Stimulated activated CD8-positive, alpha-beta memory T cell treated with anti-CD3 and anti-CD28 coated beads, Interleukin-4, amount 100 ng/mL, for 1 hour (primary cell): ENCODE measurements at places on chromosomes 13 and 19.

- DNase-seq, result no peak
Measured at GRCh38 chr13:91702411-91702810, 304.0 kb downstream of the GPC5 start.

- DNase-seq, result no peak
Measured at GRCh38 chr19:5983367-5983955, 5.5 kb upstream of the RANBP3 start.

GRCh38 chr19:7488736-7489353, at the start of gene PEX11G:
TSS of gene PEX11G (minus strand) at chr19:7489035. CDS start at chr19:7489010, 25 bp downstream.
- DNase-seq, result peak; percentile 81

- no peak for DNase-seq
Measured at GRCh38 chr19:38290631-38291147, 13.4 kb upstream of the C19orf33 start.

GRCh38 chr19:45865269-45865948, 1.3 kb downstream of the FOXA3 start:
- DNase-seq, result no peak

- DNase-seq, result no peak
Measured at GRCh38 chr19:18291590-18292461, 10.4 kb upstream of the JUND start.

- peak; percentile 14 for DNase-seq
Measured at GRCh38 chr13:75357576-75358289, 124.2 kb downstream of the TBC1D4 start.

- no peak for DNase-seq
Measured at GRCh38 chr13:102197193-102197592, 204.7 kb downstream of the FGF14 start.

DNA sequence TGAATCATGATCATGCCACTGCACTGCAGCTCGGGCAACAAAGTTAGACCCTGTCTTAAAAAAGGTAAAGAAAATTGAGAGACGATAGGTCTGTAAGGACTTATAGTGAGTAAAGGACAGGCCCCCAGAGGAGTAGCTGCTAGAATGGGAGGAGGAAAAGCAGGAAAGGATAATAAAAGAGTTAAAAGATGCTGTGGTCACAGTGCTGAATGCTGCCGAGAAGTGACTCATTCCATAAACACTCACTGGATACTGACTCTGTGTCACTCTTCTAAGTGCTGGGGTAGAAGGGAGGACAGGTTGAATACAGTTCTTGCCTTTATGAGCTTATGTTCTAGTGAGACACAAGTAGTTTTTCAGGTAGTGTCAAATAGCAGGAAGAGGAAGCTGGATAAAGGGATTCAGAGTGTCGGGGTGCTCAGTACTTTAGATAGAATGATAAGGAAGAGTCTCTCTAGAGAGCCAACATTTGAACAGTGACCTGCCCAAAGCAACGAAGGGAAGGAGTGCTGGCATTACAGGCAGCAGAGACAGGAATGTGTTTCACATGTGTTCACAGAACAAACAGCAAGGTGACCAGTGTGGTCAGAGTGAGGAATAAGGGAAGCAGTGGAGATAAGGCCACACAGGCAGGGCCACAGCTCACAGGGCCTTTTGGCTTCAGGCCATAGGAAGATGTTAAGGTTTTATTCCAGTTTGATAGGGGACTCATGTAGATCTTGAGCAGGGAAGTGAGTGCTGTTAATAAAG, 1240.5 kb downstream of the UQCRFS1 start:
- DNase-seq, result no peak
